ENCODE measurements at places on chromosomes 6 and 20. TPM values are rescaled to one million over a fixed set of nuclear protein-coding genes. Genes with fewer than 3 reads are reported as not detected.

DNA sequence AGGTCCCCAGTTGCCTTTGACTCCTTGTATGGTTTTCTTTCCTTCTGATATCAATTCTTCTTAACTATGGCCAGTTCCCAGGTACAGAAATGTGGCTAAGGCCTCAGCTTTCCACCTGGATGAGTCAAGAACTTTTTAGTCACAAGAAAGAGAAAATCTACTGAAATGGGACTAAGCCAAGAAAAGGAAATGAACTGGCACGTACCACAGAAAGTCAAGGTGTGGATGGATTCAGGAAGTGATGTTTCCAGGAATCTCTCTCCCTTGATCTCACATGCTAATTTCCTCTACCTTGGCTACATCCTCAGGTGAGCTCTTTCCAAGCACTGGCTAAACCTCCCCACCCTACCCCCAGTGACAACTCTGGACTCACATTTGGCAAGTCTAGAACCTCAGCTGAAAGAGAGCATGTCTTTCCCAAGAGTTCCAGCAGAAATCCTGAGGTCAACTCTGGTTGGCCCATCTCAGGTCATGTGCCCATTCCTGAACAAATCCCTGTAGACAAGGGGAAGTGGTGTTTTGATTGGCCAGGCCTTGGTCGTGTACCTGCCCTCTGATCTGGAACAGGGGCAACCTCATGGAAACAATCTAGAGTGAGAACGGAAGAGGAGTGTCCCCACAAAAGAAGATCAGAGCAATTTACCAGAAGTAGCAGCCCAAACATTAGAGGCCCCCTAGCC lies 205.3 kb downstream of the NFATC2 start:
- no peak for DNase-seq

- DNase-seq, result peak; percentile 52
Measured at GRCh38 chr6:166958926-166959861, 2.8 kb upstream of the RNASET2 start.

DNA sequence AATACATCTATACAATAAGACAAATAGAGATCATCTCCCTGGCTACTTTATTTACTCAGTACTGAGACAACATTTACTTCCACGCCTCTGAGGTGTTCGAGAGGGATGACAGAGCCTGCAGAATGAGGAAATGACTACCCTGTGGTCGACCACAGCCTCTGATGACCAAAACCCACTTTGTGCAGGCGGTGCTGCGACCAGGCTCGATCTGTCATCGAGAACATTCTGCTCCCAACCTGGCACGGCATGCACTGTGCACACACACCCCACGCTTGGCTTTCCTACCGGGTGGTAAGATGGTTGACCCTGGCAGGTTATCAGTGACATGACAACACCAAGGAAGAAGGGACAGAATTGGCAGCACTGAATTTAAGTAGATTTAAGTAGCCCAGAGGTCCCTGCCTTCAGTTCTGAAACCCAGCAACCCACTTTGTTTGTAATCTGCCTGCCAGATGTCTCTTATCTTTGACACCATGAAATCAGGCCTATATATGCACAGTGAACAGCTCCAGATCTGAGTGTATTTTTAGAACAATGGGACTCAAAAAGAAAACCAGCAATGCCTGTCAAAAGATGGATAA lies 42.6 kb downstream of the TTI1 start:
- DNase-seq, result peak; percentile 83

GRCh38 chr6:95848717-95849116 lies 167.1 kb upstream of the FUT9 start:
- no peak for DNase-seq

- DNase-seq, result no peak
Measured at GRCh38 chr6:37551867-37552266, 52.2 kb upstream of the CCDC167 start.

- no peak for DNase-seq
Measured at GRCh38 chr6:16972535-16972934, 129.3 kb upstream of the STMND1 start.

DNA sequence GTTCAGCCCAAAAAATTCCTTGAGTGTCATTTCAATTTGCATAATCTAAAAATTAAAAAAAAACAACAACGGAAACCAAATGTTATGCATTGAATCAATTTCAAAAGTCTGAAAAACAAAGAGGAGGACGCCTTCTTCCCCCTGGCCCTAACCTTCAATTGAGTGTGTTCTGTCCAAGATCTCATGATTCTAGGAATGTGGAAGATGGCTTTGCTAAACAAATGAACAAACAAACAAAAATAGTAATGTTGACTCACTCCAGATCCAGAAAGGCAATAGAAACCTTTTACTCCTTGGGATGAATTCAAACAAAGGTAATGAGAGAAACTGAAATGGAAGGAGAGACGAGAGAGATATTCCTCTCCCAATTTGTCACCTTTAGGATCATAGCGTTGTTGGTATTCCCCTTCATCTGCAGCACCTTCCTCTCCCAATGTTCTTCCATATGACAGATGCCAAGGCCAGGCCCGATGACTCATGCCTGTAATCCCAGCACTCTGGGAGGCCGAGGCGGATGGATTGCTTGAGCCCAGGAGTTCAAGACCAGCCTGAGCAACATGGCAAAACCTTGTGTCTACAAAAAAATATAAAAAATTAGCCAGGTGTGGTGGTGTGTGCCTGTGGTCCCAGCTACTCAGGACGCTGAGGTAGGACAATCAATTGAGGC lies 109.2 kb upstream of the ADGRF1 start:
- DNase-seq, result no peak

Gene LPA
- not detected for total RNA-seq

Gene RFX6
- total RNA-seq, result not detected

Data from adrenal gland (tissue), 19 donors.